LNCaP clone FGC (cell line): ENCODE measurements at places on chromosomes 7 and 10.

DNA sequence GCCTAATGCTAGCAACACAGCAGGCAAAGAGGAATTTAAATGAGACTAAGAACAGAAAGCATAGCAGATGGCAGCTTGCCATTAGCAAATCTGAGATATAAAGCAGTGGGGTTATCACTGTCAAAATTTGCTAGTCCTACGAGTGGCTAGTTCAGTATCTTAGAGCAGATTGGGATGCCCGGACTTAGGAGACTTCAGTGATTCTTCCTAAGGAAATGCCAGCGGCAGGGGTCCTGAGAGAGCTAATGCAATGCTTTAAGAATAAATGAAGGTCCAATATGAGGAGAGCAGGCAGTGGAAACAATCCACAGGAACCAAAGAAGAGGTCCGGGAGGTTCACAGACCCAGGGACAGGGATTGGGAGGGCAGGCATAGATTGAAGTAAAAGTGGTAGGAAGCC lies 169.3 kb upstream of the NPSR1 start:
- DNase-seq, result no peak

GRCh38 chr10:99412099-99412498 lies 18.3 kb downstream of the GOT1 start:
- no peak for DNase-seq

DNA sequence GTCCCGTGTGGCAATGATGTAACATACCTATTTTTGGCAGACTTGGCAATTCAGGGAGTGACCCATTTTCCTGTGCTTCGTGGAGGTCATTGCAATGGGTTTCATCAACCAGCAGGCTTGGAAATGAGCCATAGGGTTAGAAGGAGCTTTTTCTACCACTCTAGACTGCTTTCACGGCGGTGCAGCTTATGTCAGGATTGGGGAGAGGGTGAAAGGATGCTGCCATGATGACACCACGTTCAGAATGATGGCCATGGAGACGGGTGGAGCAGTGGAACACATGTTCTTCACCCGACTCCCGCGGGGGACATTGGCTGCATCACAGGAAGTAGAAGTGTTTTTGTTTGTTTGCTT lies 220.2 kb downstream of the EMX2 start:
- DNase-seq, result no peak

GRCh38 chr7:97007583-97007861 lies 2.2 kb downstream of the DLX6 start:
- no peak for DNase-seq

DNA sequence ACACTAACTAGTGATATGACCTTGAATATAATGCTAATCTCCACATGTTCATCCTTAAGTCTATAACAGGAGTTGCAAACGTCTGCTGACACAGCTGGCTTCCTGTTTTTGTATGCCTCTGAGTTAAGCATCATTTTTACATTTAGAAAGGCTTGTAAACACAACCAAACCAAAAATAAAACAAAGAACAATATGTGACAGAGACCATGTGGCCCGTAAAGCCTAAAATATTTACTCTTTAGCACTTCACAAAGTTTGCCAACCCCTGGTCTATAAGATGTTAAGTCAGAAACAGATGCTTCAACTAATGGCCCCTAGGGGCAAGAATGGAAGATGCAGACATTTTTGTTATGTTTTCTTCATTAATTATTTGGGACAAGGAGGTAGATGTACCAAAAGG lies 109.3 kb downstream of the CPEB3 start:
- no peak for DNase-seq

GRCh38 chr10:128814782-128815181 lies 652.3 kb upstream of the MGMT start:
- no peak for DNase-seq

DNA sequence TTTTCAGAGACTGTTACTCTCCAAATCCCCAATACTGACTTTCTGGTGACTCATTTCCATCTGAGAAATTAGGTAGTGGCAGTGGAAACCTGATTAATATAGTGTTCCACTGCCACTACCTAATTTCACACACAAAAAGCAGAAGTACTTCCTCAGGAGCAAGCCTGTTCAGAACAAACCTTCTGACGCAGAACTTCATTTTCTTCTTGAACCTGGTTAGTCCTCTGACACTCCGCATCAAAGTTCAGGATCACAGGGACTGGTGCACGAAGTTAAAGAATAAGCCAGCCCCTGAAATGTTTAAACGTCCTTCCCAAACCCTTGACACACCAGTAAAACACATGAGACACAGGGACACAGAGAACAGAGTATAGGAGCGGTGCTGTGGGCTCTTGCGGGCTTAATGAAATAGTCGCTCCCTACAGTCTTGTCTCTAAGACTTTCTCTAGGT lies 4.4 kb downstream of the WDR91 start:
- DNase-seq, result no peak

- DNase-seq, result no peak
Measured at GRCh38 chr7:138350701-138351357, 109.2 kb upstream of the TRIM24 start.

GRCh38 chr10:13978533-13979115 lies 352.1 kb downstream of the FRMD4A start:
- no peak for DNase-seq

DNA sequence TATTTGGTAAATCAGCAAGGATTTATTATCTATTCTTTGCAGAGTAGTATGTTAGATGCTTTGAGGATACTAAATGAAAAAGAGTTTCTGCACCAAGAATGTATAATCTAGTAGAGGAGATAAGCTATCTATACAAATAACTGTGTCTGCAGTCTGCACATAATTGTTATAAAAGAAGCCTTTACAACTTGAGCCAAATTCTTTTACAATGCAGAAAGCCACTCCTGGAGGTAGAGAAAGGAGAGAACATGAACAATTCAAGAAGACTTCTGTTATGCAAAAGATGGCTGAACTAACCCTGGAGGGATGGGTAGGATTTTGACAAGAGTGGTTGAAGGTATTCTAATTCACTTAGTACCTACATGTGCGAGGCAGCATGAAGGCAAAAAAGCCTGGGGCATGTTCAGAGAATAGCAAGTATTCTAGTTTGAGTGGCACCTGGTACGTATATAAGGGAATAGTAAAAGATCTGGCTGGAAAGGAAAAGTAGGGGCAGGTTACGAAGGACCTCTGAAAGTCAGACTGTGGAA lies 251.1 kb upstream of the KAT6B start:
- no peak for DNase-seq

GRCh38 chr10:31383810-31384588 lies 65.0 kb downstream of the ZEB1 start:
- DNase-seq, result no peak

DNA sequence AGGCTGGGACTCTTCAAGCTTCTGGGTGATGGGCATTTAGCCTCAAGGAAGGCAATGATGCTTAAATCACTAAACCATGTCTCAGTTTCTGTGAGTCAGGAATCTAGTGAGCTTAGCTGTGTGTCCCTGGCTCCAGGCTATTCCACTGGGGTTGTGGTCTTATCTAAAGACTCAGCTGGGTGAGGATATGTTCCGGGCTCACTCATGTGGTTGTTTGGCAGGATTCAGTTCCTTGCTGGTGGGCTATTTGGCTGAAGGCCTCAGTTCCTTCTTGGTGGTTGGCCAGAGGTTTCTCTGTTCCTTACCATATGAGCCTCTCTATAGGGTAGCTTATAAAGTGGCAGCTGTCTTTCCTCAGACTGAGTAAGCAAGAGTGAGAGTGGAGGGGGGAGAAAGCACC lies 12.0 kb downstream of the EVX1 start:
- DNase-seq, result no peak

DNA sequence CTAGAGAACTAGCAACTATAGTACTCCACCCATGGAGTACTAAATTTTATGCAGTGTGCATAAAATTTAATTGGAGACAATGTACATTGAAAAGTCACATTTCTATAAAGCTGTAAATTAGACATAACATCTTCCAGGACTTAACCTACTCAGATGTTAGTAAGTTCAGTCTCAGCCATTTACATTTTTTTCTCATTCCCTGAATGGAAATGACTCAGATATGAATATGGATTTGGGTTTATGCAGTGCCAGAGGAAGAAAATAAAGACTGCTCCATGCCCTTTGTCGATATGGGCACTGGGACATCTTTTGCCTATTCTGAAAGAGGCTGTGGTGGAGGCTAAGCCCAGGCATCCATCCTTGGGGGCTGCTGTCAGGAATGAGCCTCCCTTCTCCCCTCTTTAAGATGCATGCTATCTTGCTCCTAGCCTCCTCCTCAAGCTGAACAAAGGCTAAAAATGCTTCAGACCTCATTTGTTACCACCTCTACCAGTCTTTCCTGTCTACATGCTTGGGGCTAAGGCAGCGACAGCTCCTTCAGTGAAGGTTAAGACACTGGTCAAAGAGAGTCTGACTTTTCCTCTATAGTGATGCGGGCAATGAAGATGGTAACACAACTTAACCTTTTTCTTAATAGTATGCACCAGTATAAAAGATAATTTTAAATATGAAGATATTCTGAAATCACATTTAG lies 486.8 kb upstream of the ANKRD30A start:
- DNase-seq, result no peak

- DNase-seq, result no peak
Measured at GRCh38 chr7:77368974-77369373, 47.2 kb downstream of the GSAP start.

DNA sequence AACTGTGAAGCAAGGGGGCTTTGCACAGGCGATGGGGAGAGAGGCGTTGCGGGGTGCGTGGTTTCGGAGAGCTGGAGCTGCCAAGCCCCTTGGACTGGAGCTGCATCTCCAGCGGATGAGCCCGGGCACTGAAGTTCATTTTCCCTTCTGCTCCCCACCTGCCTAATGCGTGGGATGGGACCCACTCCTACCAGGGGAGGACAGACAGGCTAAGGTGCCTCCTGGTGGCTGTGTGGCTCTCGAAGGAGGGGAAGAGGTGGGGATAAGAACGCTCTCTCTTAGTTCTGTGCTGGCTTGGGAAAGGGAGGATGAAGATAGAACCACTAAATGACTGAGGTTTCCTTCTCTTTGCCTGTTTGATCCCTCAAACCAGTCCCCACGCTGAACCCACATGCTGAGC lies 177.6 kb upstream of the PITRM1 start:
- no peak for DNase-seq

DNA sequence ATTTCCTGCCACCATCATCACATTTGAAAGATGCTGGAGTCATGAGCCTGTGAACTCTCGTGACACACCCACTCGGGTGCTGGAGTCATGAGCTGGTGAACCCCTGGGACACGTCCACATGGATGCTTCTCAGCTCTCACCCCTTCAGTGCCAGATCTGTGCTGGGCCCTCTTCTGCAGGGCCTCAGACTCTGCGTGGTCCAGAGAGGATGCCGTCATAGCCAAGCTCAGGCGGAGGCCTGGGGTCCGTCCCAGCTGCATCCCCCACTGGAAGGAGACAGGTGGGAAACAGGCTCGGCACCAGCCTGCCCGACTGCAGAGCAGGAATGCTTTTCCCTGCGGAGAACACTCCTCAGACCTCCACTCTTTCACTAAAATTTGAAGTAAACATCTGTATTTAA lies 156.5 kb upstream of the PPP2R2D start:
- no peak for DNase-seq

DNA sequence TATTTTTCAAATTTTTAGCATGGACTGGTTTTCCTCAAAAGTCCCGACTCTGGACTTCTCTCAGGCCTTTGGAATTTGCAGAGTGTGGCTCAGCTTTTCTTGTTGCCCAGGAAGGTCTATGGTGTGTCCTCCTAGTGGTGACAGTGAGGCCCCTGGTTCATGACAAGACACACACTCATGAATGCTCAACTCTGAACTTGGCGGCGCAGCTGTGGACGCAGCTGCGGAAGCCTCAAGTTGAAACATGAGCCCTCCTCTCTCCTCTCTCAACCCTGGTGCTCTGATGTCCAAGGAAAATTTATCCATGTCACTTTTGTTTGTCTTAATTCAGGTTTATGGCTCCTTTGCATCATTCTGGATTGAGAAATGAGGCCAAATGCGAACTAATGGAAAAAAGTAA lies 183.9 kb downstream of the HECW1 start:
- no peak for DNase-seq

DNA sequence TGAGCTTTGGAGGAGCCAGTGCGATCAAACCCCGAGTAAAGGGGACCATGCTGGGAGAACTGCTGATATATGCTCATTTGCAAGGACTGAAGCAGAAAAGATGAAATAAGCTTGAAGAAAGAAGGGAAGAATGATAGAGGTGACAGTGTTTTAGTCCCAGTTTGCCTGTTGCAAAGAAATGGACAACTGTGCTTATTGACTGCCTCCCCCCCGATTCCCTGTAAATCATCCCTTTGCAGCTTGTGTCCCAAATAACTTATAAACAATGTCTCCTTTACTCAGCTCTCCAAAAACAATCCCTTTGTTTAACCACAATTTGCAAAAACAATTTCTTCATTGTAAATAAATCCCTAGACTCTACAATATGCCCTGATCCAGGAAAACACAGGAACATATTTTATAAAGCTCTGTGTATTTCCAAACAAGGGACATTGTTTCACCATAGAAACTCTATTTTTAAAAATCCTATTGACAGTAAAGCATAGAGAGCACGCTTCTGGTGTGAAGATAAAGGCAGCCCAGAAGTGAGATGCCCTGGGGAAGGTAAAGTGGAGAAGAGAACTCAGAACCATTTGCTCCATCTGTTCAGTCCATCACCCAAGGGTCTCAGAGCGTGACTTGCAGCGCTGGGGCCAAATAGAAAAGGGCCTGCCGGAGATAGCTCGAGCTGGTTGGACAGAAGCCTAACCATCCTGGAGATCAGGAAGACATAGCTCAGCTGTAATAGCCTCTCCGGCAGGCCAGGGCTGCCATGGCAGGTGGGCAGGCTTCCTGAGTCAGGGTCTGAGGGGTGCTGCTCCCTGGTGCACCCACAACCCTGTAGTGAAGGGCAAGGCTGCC lies 280.5 kb downstream of the WDR11 start:
- DNase-seq, result no peak

GRCh38 chr10:94011296-94011695 lies 17.6 kb downstream of the PLCE1 start:
- DNase-seq, result no peak

GRCh38 chr10:108250936-108251620 lies 1086.6 kb upstream of the SORCS1 start:
- no peak for DNase-seq

DNA sequence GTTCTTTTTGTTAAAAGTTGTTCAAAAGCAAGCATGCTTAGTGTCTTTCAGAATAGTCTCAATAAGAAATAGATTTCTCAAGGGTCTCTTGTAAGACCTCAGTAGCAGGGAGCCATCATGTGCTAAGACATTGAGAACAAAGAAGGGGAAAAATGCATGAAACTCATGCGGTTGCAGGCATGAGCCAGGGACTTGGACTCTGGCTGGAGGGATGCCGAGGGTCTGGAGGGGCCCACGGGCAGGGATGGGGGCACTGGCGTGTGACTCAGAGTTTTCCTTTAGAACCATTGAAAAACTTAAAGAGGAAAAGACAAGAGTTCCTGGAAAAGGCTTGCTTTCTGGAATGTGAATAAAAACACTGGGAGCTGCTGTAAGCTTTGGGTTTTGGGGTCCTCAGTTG lies 253.3 kb downstream of the CCDC3 start:
- no peak for DNase-seq
